ENCODE measurements at places on chromosomes 3 and 15.

- no peak for DNase-seq
These were observed 24.1 kb downstream of the RARB start for GRCh38 chr3:25452192-25452591.

DNA sequence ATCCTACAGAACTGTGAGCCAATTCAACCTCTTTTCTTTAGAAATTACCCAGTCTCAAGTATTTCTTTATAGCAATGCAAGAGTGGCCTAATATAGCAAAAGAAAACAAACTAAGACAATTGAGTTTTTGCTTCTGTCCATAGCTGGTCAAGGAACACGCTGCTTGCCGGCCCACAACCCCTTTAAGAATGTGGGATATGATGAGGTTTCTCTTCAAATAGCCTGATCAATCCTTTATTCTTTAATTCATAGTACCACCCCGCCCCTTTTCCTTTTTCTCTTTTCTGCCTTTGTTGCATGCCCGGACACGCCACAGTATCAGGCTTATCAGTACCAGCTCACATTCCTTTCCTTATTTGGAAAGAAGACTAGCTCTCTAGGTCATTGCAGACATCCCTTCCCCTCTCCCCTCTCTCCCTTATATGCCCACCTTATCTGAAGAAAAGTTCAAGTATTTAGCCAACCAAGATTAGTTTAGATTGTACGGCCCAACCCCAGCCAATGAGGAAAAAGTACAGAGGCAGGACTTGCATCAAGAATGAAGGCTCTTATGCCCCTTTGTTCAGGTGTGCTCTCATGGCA, 404.5 kb downstream of the OCA2 start:
- no peak for DNase-seq

DNA sequence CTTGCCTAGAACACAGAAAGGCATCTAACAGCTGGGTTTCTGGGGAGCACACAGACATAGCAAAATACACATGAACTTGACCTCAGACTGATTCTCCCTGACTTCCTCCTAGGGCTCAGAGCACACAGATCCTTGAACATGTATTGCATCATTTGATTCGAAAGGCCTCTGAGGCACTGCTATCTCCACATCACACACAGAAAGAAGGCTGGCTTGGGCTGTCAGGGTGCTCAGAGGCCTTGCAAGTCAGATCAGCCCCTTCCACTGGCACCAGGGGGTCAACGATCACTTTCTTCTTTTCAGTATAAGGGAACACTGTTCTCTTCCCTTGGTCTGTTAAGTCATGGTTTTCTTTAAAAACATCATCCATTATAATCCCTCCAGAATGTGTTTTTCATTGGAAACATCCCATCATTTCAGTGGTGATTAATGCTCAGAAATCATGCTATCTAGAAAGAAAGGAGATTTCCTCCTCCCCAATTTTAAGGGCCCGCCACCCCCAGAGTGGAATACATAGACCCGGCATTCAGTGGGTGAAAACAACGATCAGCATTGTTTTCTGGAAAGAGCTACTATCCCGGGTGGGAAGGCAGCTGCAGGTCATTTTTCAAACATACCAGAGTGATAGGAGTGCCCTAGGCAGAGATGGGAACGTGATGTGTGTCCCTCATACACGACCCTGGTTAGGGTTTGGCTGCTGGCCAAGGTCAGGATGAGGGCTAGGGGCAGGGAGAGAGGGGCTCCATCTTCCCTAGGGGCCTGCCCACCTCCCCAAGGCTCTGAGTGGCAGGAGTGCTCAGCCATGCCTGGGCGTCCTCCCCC, 253.3 kb upstream of the LYSMD4 start:
- DNase-seq = no peak

GRCh38 chr3:13338231-13338630, 81.9 kb downstream of the NUP210 start:
- DNase-seq = no peak
